ENCODE measurements at places on chromosomes 7 and 10.

GRCh38 chr10:80493522-80494051, 39.5 kb downstream of the TSPAN14 start:
- peak; percentile 84 for DNase-seq

GRCh38 chr7:129166745-129167144, 21.7 kb upstream of the SMO start:
- DNase-seq = no peak

- DNase-seq = no peak
Measured at GRCh38 chr10:33363106-33363505, 28.6 kb upstream of the NRP1 start.

DNA sequence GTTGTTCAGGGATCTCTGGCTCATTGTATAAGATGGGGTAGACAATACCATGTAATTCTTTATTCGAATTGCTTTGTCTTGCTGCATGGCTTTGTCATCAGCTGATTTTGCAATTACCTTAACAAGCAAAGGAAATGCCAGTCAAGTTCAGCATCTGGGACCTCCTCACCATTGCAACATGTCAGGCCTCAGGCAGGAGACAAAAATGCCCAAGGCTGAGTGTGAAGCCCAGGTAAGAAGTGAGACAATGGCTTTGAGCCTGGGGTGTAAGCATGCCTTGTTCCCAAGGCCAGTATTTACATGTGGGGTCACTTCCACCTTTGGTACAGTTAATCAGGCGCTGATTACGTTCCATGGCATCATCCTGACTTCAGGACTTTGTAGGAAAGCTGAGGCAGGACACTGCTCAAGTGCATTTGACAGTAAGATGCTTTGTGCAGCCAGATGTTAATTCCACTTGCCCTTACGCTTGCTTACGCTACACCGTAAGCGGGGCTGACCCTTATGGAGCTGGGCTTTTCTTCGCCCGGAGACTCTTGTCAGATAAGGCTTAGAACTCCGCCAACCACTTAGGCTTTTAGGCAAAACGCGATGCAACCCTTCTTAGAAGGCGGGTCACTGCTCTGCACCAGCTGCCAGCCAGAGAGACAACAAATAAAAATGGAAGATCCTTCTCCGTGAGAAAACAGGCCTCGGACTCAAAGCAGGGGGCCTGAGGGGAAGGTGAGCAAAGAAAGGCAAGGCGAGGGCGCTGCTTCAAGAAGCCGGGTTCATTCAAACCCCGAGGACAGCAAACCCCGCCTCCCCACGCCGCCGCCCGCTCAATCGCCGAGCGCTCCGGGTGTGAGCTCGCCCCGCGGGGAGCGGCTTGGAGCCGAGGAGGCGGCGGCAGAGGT, 1.3 kb upstream of the SP4 start:
- no peak for DNase-seq

DNA sequence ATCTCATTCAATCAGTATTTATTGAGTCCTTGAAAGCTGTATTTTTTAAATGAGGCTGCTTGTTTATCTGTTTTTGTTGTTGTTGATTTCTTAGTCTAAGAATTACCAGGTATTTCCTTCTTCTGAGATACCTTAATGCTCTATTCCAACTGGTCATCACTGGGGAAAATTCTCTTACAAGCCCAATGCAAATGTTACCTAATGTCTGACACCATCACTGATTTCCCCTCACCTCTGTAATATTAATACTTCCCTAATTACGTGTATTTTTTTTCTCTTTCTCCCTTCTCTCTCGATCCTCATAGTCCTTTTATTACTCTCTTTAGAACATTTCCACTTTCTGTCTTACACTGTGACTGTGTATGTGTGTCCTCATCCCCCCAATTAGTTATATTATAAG, 13.9 kb downstream of the HDAC9 start:
- DNase-seq = no peak

GRCh38 chr7:87872346-87872745, 3.8 kb downstream of the SLC25A40 start:
- DNase-seq = no peak

- no peak for DNase-seq
Measured at GRCh38 chr10:35778306-35778705, 136.2 kb upstream of the FZD8 start.
